Astrocyte of the spinal cord (primary cell): ENCODE measurements at places on chromosomes 7 and 10.

- DNase-seq = peak; percentile 86
Measured at GRCh38 chr10:52216852-52217251, 97.2 kb upstream of the DKK1 start.

DNA sequence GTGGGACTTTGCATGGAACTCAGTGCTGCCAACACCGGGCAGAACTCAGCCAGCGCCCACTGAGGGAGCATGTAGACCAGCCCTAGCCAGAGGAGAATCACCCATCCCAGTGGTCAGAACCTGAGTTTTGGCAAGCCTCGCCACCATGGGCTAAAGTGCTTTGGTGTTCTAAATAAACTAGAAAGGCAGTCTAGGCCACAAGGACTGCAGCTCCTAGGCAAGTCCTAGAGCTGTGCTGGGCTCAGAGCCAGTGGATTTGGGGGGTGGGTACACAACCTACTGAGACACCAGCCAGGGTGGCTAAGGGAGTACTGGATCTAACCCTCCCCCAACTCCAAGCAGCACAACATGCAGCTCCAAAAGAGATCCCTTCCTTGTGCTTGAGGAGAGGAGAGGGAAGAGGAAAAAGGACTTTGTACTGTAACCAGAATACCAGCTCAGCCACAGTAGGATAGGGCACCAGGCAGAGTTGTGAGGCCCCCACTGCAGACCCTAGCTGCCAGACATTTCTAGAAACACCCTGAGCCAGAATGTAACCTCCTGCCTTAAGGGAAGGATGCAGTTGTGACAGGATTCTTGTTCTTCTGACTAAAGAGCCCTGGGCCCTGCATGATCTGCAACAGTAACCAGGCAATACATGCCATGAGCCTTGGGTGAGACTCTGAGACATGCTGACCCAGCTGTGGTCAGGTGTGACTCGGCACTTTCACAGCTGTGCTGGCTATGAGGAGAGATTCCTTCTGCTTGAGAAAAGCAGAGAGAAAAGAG is 24.4 kb downstream of the GSDME start:
- peak; percentile 71 for DNase-seq

- DNase-seq = no peak
Measured at GRCh38 chr10:43689618-43689954, 40.9 kb upstream of the ZNF32 start.

- no peak for DNase-seq
Measured at GRCh38 chr10:68032113-68032512, 43.0 kb downstream of the HERC4 start.

GRCh38 chr10:20916976-20917375 is 19.9 kb upstream of the NEBL start:
- no peak for DNase-seq

GRCh38 chr7:100694098-100694745 is at the start of gene GIGYF1:
Gene GIGYF1, minus strand, starts transcription at chr7:100694250. Its CDS starts 6,012 bp downstream, at chr7:100688238.
- peak; percentile 48 for DNase-seq

DNA sequence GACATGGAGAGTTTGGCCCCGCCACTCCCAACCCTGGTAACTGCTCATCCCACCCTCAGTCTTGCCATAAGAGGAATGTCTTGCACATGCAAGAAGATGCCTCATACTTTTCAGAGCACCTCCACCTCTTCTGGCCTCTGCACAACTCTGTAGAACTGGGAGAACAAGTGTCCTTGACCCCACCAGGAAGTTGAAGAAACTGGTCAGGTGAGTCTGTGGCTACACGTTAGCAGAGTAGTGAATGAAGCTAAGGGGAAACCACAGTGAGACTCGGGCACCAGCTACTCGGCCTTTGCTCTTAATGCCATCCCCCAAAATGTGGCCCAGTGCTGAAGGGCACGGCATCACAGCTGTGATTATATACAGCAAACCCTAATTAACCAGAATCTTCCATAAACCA is 110.1 kb downstream of the ARID5B start:
- DNase-seq = no peak

DNA sequence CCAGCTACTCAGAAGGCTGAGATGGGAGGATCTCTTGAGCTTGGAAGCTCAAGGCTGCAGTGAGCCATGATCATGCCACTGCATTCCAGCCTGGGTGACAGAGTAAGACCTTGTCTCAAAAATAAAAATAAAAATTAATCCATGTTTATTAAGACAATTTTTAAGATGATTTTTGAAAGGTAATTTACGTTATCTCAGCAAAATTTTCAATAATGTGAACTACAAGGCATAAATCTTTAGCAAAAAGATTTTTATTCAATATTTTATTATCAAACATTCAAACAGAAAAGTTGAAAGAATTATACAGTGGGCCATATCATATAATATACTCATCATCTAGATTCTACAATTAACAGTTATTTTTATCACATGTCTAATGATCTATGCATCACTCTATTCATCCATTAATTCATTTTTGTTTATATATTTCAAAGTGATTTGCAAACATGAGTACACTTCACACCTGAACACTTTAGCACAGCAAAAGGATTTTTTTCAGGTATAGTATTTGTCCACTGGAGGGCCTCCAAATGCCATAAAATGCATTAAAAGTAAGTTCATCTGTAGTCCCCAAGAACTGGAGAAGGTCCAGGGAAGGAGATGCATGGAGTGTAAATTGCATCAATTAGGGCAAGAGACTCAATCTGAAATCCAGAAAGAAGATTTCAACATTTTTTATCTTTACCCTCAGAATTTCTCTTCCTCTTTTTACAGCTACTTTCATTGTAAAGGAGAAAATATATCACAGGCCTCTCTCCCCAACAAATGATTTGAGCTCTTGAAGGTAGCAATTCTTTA is 38.6 kb upstream of the RSBN1L start:
- DNase-seq = peak; percentile 56

DNA sequence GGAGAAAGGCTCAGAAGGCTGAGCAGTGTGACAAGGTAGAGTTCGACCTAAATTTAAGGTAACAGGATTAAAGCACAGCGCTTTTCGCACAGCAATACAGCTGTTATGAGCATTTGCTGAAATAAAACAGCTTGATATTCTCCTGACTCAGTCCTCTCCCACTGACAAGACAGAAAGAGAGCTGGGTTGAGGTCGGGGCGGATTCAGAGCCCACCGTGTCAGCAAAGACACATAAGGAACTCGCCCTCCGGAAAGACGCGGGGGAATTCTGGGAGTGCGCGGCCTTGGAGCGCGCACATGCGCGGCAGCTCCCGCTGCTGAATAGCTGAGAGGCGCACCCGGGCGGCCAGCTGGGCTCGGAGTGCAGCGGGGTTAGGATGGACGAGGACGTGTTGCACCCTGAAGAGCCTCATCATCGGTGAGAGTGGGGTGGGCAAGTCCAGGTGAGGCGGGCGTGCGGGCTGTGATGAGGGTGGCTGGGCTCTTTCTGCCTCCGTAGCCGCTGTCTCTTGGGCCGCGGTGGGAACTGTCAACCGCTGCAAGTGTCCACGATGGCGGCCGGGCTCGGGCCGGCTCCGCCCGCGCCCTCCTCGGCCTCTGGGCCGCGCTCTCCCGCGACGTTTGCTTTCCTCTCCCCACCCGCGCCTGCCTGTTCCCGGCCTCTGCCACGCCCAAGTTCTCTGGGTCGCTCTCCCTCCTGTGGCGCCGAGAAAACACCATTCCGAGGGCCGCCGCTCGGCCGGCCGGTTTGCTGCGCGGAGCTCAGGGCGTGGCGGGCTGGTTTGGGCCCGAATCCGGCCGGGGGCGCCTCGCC is 120.6 kb downstream of the LYZL1 start:
- DNase-seq = peak; percentile 68

GRCh38 chr10:11865561-11865960 is 42.4 kb downstream of the PROSER2 start:
- no peak for DNase-seq

DNA sequence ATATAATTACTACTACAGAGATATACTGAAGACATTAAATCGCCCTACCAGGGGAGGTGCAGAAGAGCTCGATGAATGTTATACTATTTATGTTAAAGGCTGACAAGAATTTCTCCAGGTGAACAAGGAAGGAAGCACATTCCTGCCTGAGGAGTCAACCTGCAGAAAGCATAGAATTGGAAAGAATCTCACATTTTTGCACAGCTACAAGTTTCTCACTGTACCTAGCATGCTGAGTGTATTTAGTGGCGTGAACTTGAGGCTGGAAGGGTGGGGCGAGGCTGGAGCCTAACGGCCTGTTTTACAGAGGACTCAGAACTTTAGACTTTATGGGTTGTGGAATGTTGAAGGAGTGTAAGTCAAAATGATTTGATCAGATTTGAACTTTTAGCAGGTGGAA is 373.6 kb upstream of the LRGUK start:
- no peak for DNase-seq

DNA sequence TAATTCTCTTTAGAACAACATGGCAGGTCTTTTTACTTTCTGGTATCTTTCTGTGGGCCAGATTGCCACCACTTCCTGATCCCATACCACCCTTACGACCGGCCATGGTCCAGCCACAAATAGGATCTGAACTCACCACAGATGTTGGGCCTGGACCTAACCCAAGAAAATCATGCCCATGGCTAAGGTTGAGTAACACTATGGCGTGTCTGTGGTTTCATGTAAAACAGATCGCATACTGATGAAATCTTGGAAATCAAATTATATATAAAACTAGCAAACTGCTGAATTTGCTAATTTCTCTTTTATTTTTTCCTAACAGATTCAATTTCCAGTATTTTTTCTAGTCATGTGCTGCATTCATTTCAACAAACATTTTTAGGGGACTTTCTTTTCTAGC is 77.2 kb downstream of the CH25H start:
- peak; percentile 91 for DNase-seq

GRCh38 chr7:136919820-136920219 is 51.4 kb downstream of the CHRM2 start:
- no peak for DNase-seq

- no peak for DNase-seq
Measured at GRCh38 chr10:97178074-97178473, 7.7 kb downstream of the SLIT1 start.

- DNase-seq = no peak
Measured at GRCh38 chr10:121803611-121804010, 124.2 kb downstream of the ATE1 start.

- DNase-seq = no peak
Measured at GRCh38 chr7:73778801-73779389, 8.8 kb upstream of the CLDN3 start.

DNA sequence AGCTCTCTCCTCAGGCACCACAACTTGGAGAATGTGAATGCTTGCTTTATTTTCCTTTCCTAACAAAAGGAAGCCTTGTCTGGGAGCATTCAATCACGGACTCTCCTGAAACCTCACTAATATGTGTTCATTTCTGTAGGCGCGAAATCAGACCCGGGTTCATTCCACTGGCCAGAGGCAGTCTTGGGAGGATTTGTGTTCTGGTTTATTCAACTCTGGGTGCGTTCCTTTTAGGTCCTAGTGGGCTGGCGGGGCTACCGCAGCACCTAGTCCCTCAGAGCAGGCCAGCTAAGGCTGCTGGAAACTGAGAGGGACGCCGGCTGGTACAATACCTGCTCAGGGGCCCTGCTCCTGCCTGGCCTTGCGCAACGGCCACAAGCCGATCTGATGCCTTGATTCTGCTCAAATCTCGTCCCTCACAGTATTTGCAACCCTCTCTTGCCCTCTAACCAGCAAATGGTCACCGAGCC is 7.5 kb downstream of the HOXA4 start:
- peak; percentile 77 for DNase-seq
